Right hindlimb (tissue), 1 donor: ENCODE measurements at places on chromosomes 1 and 21.

DNA sequence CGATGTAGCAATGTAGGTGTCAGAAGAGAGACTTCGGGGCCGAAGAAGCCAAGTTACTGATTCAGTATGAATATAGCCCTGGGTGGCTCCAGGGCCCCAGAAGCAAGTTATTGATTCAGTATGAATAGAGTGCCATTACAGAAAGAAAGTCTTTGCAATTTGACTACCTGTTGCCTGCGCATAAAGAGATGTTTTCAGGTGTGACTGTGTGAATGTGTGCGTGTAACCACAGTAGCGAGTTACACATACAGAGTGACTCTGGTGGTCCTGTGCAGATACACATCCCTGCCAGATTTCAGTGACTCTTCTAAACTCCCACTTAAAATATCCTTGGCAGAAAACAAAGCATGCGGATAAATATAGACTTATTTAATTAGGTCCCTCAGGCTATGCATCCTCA, 142.7 kb upstream of the CD34 start:
- DNase-seq, result no peak

DNA sequence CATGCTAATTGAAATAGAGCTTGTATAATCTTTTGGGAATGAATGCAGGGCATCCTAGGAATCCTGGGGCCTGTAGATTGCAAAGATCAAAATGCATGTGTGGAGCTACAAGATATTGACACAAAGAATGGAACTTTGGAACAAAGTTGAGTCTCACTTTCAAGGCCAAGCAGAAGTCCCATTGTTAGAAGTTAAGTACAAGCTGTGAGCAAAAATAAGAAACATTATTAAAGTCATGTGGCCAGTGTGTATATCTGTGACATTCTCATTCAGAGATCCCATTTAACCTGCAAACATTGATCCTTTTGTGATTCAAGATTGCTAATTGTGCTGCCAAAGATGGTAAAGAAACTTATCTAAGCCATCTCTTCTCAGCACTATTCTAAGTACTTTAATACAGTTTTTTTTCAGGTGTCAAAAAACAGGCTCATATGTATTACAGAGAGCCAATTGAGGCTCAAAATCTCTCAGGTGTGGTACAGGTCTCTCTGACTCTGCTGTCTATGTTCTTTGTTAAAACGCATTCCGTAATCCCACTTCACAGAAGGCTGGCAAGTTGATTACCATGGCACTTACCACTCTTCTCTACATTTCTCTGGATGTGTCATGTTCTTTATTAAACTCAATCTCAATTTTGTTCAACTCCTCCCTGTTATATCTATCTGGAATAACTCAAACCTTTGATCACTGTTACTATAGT, 704.4 kb upstream of the NEGR1 start:
- DNase-seq, result no peak

- no peak for DNase-seq
Measured at GRCh38 chr1:67590329-67590728, 94.7 kb upstream of the GADD45A start.

DNA sequence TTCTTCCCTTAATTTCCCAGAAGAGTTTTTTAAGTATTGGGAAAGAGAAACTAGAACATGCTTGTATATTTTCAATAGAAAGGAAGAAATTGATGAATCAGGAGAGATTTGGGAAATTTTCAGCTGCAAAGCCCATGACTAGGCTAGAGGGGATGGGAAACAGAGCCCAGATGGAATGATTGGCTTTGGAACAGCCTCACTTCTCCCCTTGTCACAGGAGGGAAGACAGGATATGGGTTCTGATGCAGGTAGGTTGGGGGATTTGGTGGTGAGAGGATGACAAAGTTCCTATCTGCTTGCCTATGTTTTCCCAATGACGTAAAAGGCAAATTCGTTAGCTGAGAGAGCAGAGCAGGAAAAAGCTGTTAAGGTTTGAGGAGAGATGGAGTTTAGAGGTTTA, 31.0 kb upstream of the ARID1A start:
- DNase-seq, result no peak

DNA sequence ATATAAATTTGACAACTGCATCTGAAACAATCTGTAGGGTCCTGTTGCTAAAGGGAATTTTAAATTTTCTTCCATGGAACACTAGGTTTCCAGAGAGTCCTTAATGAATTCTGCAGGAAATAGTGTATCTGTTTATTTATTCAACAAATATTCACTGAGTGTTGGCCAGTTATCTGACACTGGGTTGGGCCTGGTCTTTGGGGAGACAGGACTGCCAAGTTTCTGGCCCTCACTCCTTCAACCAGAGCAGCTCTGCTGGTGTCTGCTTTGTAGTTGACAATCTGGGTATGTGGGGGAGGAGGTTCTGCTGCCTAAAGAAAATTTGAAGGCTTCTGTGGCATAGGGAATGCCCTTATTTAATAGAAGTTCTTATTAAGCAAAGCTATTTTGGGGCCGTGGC, 26.1 kb upstream of the HUNK start:
- DNase-seq, result peak; percentile 39

- no peak for DNase-seq
Measured at GRCh38 chr1:241658081-241658793, 6.2 kb downstream of the WDR64 start.
